ENCODE measurements at places on chromosomes 5 and 9.
A peak's percentile ranks its signal among the peaks of the same experiment; 100 is the strongest.

DNA sequence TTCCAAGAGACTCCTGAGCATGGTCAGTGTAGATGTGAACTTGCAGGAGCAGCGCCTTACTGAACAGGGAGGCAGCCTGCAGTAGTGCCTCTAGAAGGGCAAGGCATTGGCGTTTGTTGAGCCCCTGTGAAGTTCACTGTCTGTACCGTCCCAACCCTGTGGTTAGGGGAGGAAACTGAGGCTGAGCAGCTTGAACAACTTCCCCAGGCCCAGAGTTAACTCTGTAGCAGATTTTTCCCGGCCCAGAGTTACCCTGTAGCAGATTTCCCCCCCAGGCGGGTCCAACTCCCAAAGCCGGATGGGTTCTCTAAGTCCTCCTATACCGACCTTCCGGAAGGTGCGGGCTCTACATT lies 9.6 kb downstream of the LMX1B start:
- DNase-seq: no peak

DNA sequence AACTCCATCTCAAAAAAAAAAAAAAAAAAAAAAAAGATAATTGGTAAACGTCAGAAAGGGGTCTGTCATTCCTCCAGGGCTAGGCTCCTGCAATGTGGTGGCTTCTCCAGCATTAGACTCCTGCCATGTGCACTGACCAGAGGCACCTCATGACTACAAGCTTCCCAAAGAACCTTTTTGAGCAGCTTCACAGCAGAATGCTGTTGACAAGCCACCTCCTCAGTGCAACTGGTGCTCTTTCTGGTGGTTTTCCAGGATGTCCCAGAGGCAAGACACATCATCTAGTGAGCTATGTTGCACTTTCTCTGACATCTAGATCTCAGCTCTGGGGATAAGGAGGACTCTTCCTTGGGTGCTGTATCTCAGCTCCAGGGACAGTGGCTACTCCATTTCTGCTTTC lies 11.6 kb downstream of the RPL37 start:
- DNase-seq: no peak

DNA sequence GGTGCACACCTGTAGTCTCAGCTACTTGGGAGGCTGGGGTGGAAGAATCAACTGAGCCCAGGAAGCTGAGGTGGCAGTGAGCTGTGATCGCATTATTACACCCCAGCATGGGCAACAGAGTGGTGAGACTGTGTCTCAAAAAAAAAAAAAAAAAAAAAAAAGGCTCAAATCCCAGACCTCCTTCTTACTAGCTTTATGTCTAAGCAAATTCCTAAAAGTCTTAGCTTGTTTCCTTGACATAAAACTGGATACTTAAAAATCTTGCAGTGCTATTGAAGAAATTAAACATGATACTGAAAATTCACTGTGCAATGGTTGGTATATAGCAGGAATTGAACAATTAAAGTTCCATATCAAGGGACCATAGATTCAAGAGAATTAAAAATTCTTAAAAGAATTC lies 45.0 kb downstream of the PCDHGC5 start:
- DNase-seq: no peak

GRCh38 chr5:138695781-138696180 lies 57.4 kb upstream of the CTNNA1 start:
- no peak for DNase-seq

- DNase-seq: no peak
Measured at GRCh38 chr9:103364753-103365152, 369.6 kb downstream of the CYLC2 start.

DNA sequence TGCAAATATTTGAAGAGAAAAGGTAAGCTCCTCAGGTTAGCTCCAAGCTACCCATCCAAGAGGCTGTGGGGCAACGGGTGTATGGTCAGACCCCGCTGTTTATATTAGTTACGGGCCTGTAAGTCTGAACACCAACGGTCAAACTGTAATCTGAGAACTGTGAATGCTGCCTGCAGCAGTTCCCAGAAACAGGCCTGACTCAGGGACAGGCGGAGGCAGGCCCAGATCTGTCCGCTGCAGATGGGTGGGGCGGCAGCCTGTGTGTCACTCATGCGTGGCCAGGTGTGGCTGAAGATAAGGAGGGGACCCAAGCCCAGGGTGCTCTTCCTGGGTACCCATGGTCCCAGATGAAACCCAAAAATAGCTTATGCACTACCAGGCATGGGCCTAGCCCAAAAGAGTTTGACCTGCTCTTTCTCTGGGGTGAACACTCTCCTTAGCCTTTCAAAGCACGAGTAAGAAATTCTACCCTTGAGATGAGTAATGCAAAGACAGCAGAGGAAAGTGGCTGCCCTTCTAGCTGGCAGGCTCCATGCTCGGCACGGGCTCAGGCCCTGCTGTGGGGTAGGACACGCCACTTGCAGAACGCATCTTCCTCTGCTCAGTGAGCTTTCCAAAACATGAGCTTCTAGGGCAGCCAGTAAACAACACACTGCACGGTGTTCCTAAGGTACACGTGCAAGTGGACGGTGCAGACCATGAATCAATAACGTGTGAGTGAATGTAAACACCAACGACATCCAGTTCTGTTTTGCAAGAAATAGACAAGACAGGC lies 9.1 kb downstream of the UBAC1 start:
- no peak for DNase-seq

- DNase-seq: no peak
Measured at GRCh38 chr9:107881626-107882300, 392.2 kb upstream of the KLF4 start.

DNA sequence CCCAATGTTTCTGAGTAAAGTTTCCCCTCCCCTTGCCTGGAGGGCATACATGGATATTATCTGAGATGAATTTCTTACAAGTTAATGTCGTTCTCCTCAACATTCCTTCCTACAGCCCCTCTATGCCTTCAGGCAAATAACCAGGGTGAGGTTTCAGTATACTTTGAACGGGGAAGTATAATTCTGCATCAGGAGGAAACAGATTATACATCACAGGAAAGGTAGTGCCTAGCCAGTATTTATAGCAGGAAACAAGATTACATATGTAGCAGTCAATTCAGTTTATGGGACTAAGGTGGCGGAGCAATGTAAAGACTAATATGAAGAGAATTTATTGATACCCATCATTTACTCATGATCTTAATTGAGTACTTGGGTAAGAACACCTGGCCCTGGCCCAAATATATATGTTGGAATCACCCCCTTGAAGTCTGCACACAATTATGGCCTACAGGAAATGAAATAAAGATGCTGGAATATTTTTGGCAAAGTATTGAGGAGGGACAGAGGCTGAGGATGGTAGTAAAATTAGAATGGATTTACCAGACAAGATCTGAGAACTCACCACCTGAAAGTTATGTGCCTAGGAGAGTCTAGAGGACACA lies 661.1 kb downstream of the PTPRD start:
- no peak for DNase-seq

DNA sequence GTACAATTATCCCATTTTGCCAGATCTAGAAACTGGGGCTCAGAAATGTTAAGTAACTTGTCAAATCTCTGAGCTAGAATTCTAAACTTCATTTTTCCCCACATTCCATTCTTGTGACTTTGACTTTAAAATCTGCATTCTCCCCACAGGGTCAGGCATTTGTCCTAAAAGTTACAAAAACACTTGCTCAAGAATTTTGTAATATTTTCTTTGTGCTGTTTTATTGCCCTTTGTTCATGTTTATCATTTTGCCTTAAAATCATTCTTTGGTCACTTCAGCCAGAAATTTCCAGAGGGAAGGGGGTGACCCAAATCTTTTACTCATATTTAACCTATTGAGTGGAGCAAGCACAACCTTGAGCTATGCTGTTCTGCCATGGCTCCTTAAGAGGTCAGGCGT lies 120.1 kb upstream of the CCL21 start:
- no peak for DNase-seq

- no peak for DNase-seq
Measured at GRCh38 chr5:51604324-51604723, 221.1 kb downstream of the ISL1 start.

DNA sequence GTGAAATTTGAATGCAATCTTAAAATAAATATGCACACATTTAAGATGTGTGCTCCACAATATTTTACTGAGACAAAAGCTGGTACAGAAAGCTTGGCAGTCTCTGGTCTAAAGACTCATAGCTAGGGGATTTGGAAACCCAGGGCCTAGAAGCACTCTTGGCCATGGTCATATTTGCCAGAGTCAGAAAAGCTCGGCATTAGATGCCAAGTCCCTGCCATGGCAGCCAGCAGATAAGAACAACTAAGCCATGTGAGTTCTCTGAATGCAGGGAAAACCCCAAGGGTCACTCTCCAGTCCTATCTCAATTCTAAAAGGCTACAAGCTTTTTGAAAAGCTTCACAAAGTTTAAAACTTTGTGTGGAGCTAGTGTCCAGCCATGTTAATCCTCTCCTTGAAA lies 119.5 kb downstream of the FAM114A2 start:
- DNase-seq: no peak

- no peak for DNase-seq
Measured at GRCh38 chr9:87530716-87531115, 33.0 kb downstream of the DAPK1 start.

DNA sequence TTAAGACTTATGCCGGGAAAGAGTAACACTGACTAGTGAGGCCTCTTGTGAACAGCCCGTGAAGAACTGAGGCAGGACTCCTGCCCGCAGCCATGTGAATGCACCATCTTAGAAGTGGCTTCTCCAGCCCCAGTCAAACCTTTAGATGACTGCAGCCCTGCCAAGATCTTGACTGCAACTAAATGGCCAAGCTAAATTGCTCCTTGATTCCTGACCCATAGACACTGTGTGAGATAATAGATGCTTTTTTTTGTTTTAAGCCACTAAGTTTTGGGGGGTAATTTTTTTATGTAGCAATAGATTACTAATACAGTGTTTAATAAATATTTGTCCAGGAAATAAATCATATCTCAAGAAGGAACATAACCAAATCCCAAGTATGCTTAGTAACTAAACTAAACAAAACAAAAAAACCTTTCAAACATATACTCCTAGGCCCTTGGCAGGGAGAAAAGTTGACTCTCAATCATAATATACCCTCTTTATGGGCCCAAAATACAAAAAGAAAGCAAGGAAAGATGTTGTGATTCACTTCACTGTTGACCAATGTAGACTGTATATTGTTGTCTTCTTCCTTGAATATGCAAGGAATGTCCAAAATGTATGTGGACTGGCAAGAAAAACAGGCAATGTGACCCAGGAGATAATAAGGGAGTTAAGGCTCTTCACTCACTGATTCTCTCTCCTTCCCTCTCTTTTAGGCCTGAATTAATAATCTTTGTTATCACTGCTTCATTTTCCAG lies 79.7 kb upstream of the ZNF366 start:
- DNase-seq: no peak

DNA sequence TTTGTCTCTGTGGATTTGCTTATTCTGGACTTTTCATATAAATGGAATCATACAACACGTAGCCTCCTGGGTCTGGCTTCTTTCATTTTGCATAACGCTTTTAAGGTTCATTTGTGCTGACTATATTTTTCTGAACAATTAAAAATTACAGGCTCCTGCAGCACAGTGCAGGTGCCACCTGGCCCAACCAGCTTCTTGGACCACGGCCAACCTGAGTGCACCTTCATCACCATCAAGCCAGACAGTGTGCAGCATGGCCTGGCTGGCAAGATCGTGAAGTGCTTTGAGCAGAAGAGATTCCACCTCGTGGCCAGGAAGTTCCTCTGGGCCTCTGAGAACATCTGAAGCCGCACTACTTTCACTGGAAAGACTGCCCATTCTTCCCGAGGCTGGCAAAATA lies 53.5 kb upstream of the COL15A1 start:
- DNase-seq: no peak

GRCh38 chr9:71909887-71910649 lies 925 bp downstream of the ABHD17B start:
- DNase-seq: peak; percentile 23

GRCh38 chr5:73664796-73665195 lies 38.8 kb downstream of the ARHGEF28 start:
- no peak for DNase-seq

- DNase-seq: no peak
Measured at GRCh38 chr5:98461485-98461884, 312.0 kb upstream of the RGMB start.

DNA sequence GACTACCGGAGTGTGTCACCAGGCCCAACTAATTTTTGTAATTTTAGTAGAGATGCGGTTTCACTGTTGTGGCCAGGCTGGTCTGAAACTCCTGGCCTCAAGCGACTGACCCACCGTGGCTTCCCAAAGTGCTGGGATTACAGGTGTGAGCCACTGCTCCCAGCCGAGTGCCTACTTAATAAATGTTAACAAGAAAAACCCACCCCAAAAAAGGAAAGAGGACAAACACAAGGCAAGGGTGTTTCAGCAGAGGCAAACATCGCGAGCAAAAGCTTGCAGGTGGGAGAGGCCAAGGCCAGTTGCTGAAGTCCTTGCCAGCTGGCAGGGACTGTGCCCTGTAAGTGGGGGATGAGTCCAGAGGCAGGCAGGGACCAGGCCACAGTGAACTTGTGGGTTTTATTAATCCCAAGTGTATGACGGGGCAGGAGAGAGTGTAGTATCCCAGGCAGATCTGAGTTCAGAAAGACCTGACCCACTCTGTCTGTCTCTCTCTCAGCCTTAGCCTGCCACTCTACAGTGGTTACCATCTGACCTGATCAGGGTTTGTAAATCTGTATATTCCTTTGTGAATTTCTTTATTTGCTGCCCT lies 6.4 kb upstream of the FPGS start:
- DNase-seq: no peak

GRCh38 chr5:118325931-118326330 lies 662.4 kb downstream of the DTWD2 start:
- no peak for DNase-seq

- no peak for DNase-seq
Measured at GRCh38 chr5:124725622-124726258, 20.7 kb downstream of the ZNF608 start.

DNA sequence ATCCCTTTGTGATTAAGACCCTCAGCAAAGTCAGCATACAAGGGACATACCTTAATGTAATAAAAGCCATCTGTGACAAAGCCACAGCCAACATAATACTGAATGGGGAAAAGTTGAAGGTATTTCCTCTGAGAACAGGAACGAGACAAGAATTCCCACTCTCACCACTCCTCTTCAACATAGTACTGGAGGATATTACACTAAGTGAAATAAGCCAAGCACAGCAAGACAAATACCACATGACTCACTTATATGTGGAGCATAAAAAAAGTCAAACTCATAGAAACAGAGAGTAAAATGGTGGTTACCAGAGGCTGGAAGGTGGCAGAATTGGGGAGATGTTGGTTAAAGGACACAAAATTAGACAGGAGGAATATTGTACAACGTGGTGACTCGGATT lies 118.1 kb upstream of the NFIL3 start:
- DNase-seq: no peak

- no peak for DNase-seq
Measured at GRCh38 chr5:83227611-83228010, 150.3 kb downstream of the XRCC4 start.

DNA sequence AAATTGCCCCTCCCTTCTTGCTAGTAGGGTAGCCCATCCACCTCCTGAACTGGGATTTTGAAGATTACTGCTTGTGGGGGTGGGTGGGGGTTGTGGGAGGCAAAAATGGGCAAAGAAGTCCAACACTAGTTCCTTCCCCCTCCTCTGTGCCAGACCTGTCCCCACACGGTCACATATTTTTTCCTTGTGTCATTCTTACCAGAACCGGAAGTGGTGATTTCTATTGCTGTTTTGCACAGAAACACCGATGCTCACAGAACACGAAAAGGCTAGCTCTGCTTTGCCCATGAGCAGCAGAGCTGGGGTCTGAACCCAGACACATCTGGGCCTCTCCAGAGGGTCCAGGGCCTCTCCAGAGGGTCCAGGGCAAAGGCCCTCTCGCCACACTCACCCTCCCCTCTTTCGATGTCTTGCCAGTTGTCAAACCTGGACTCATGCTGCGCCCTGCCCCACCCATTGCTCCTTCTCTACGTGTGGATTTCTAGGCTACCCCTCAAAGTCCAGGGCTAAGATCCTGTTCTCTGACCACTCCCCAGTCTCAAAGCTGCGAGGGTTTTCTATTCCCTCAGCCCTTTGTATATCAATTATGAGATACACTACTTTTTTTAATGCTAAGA lies 264.4 kb upstream of the MSX2 start:
- DNase-seq: no peak

Measured in CD4-positive, alpha-beta T cell treated with Interleukin-21 for 1 hour (primary cell).